ENCODE measurements at places on chromosomes 5 and 9.

- no peak for DNase-seq
Observed at GRCh38 chr9:114169029-114169951, 14.0 kb downstream of the COL27A1 start.

DNA sequence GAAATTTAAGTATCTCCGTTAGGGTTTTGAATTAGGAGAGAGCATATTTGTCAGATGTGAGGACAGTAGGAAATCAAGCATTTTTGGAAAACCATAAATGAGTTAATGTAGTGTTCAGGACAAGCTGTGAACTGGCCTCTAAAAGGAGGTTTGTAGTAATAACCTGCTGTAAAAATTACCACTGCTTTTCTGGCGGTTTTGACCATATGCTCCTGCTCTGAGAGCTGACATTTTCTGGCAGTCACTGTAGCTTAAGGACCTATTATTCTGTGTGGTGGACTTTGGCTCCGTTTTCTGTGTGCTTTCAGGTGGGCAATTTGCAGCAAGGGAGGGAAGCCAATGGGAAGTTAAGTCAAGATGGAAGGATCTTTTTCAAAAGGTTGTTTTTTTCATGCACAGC, 111.1 kb downstream of the SGCD start:
- DNase-seq, result no peak

GRCh38 chr9:19641046-19641445, 147.8 kb downstream of the SLC24A2 start:
- DNase-seq, result no peak

- DNase-seq, result no peak
Observed at GRCh38 chr5:133391354-133392136, 220.8 kb downstream of the FSTL4 start.

- no peak for DNase-seq
Observed at GRCh38 chr9:132192728-132193127, 30.9 kb downstream of the NTNG2 start.

GRCh38 chr5:91641730-91642350, 258.7 kb upstream of the ARRDC3 start:
- peak; percentile 34 for DNase-seq

DNA sequence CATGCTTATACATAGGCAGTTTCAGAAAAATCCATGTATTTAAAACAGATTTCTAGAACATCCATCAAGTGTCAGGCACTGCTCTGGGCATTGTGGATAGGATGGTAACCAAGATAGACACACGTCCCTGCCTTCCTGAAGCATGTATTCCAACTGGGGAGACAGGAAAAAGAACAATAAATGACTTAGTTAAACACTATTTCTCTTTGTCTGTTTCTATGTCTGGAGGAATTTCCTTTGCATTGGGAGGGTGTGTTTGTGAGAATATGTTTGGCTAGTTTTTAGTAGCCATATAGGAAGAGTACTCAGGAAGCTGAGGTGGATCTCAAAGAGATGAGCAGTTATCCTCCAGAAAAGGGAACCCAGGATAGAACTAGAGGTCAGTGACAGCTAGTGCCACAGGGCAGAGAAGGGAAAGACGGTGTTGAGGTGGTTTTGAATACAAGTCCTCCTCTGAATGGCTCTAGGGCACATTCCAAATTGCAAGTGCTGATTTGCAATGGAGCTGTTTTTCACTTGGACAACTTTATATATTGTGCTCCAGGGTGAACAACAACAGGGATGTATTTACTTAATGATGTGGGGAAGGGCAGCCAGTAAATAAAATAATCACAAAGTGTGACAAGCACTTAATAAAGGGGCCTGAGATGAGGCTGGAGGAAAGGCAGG, 144.7 kb upstream of the SHB start:
- DNase-seq, result no peak

- no peak for DNase-seq
Observed at GRCh38 chr5:17135050-17135449, 82.4 kb upstream of the BASP1 start.

DNA sequence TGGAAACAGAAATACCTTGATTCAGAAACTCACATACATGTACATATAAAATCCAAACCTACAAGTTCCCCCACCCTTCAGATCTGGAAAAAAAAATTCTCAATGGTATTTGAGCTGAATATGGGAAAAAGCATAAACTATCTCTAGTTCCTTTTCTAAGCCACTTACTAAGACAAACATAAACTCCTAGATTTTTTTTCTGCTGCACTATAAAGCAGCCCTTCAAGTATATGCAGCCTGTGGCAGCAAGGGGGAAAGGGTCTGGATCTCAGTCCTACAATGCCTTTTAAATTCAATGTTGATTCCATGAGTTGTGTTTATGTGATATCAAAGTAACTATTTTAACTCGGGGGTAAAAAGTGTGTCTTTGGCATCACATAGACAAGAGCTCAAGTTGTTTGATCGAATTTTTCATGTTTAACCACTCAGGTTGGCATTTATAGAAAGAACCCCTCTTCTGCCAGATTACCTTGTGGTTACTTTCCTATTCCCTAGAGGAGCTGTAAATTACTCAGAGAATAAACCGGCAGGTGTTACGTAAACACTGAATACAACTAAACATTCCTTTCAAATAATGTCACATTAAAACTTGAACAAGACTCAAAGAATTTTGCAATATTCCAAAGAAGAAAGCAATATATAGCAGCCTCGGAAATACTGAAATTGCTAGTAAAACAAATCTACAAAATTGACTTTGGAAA, 91.8 kb upstream of the FER start:
- DNase-seq, result no peak

DNA sequence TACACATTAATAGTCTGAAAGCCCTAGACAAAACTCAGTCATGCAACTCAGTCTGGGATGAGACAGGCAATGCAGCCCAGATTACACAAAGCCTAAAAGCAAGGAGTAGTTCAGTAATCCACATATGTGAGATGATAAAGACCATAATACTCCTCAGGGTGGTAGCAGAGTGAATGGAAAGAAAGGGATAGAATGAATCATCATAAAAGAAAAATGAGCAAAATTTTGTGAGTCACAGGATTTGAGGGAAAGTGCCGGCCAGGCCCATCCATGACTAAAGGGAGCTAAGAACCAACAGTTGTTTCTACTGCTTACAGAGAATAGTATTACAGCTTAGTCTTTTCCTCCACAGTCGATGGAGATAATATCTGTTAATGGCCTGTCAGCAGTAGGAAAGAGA, 90.0 kb upstream of the POU5F2 start:
- DNase-seq, result no peak

DNA sequence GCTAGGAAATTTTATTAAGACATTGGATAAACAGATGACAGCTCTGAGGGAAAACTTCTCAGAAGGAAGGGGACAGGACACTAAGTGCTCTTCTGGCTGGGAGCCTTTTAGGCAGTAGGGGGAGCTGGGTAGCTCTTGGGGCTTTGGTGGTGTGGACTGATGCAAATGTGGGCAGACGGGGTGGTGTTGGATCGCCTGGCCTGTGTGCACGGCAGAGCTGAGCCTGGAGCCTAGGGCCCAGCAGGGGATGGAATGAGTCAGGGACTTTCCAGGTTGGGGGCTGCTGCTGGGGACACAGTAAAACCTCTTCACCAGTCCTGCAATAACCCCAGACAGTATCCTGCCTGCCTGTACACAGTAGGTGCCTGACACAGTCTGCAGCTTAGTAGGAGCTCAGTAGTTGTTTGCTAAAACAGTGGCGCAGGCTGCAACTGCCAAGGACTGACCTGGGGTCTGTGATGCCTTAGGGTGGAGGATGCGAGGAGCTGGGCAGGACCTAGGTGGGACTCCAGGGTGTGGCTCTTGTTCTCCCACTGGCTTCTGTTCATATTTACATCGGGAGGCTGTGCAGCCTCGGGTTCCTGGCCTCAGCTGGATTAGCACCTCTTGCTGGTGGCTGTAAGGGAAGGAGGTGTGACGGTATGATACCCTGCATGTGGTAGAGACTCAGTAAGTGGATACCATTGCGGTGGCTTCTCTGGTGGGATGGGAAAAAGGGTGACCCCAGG, 83.8 kb downstream of the DAB2IP start:
- DNase-seq, result no peak

- DNase-seq, result no peak
Observed at GRCh38 chr5:58484505-58484904, 6.7 kb upstream of the GAPT start.

GRCh38 chr5:139861889-139862207, 66.2 kb downstream of the PSD2 start:
- no peak for DNase-seq

GRCh38 chr9:121556082-121556481, 56.4 kb upstream of the GGTA1 start:
- no peak for DNase-seq

GRCh38 chr9:110443146-110443865, 105.6 kb upstream of the TXNDC8 start:
- peak; percentile 69 for DNase-seq

DNA sequence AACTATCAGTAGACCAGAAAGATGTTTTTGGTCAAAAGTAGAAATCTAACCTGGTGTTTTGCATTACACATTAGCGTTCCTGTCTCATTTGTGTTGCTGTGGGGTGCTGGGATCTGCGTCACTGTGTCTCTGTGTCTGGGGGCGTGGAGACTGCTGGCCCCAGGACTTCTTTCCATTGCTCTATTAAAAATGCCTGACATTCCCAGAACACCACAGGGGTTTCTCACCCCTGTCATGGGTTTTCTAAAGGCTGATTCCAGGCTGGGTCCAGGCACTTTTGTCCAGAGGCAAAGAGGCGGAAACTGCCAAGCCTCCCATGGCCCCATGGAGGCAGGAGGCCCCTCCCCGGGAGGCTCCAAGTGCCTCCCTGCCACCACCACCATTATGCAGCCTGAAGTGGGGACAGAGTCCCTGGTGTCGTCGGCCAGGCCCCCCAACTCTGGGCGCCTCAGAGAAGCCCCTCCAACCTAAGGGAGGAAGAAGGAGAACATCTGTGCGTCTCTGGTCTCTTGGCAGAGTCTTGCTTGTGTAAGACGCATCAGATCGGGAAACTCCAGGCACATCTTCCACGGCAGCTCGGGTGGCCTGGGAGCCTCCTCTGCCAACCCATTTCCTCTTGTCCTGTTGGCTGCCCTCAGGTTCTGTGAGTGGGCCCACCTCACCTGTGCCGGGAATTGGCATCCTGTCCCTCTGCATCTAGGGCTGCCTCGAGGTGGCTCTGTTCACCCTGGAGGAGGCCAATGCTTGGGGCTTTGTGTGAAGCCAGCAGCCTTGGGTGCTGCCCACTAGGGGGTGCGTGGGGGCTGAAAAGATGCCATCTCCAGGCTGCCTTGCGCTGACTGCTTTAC, 13.8 kb upstream of the PLEKHG4B start:
- DNase-seq, result peak; percentile 45

GRCh38 chr5:157076558-157076957, 17.6 kb upstream of the HAVCR1 start:
- DNase-seq, result no peak

DNA sequence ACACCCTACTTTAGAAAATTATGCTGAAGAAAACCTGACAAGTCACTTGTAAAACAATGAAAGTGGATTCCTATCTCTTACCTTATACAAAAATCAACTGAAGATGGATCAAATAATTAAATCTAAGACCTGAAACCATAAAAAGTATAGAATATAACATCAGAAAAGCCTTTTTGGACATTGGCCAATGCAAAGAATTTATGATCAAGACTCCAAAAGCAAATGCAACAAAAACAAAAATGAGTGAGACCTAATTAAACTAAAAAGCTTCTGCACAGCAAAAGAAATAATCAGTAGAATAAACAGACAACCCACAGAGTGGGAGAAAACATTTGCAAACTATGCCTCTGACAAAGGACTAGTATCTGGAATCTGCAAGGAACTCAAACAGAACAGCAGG, 303.0 kb upstream of the CDH9 start:
- DNase-seq, result no peak

DNA sequence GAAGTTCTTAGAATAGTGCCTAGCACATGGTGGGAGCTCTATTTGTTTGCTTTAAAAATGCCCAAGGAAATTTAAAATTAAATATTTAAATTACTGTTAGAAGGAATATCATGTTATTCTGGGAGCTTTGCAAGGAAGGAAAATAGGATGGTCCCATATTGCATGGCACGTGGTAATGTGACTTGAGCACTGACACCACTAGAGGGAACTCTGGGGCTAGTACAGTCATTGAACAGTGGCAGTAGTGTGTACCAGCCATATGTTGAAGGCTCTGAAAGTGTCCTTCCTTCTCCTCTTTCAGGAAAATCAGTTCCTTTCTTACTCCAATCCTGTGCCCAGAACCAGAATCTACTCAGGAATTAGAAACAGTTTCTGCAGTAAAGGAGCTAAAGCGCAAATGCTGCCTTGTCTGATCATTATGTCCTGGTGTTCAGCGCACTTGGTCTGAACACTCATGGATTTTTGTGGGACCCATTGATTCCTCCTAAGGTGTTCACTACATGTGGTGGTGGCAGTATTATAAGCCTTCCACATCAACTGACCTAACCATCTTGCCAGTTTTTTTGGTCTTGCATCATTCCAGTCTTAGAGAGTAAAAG, 54.1 kb downstream of the GDA start:
- peak; percentile 1 for DNase-seq

- no peak for DNase-seq
Observed at GRCh38 chr9:128781187-128782070, 5.6 kb upstream of the TBC1D13 start.

DNA sequence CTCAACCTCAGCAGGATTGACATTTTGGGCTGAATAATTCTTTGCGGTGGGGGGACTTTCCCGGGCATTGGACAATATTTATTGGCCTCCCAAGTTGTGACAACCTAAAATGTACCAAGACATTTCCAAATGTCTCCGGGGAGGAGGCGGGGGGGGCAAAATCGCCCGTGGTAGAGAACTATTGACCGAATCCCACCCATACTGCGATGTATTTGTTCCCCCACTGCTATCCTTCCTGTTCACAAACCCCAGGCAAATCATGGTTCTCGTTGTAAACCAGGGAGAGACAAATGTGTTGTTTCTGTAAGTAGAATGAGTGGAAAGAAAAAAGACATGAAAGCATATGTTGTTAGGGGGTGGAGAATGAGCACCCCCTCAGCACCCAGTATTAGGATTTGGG, 141.9 kb downstream of the PSAT1 start:
- no peak for DNase-seq

- no peak for DNase-seq
Observed at GRCh38 chr9:32928145-32928763, 73.2 kb downstream of the APTX start.

DNA sequence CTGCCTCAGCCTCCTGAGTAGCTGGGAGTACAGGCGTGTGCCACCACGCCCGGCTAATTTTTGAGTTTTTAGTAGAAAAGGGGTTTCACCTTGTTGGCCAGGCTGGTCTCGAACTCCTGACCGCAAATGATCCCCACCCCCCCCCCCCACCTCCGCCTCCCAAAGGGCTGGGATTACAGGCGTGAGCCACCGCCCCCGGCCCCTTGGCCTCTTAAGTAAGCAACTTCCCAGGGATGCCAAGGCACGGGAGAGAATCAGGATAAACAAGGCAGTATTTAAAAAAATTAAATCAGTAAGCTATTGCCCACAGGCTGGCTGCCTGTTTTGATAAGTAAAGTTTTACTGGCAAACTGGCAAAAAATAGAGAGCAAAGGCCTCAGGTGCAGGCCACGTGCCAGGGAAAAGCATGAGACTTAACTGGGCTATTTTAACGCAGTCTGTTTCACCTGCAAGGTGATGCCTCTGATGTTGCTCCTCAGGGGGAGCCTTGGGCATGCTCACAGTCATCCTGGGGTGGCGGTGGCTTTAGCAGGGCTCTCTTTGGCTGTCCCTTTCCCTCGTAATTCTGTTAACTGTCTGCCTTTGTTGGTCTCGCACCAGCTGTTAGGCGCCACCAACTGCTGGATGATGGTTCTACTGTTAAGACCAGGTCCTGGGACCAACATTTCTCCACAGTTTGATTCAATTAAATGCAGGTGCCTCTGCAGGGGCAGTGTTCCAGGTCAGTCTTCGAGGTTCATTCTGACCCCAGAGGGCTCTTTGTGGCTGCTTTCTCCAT, 19.4 kb upstream of the RNF130 start:
- peak; percentile 32 for DNase-seq

GRCh38 chr5:161165998-161166660, 314.1 kb upstream of the ATP10B start:
- DNase-seq, result no peak

Measured in NCI-H345 (cell line).